ENCODE measurements at places on chromosomes 1 and 21.

DNA sequence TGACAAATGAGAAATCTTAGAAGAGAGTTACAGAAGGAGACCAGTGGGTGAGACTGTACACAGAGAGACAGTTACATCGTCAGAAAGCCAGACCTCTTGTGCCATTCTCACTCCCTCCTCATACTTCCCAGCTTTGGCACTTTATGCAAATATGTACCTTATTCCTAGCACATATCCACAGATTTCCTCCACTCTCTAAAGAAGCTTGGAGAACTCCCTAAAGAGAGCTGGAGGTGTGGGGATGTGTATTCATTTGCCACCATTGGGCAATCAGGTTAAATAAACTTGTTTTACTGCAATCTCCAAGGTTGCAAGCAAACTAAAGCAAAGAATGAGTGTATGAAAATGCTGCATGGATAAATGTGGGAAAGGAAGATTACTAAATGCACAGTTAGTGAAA is 380.9 kb upstream of the PRMT6 start:
- no peak for DNase-seq

DNA sequence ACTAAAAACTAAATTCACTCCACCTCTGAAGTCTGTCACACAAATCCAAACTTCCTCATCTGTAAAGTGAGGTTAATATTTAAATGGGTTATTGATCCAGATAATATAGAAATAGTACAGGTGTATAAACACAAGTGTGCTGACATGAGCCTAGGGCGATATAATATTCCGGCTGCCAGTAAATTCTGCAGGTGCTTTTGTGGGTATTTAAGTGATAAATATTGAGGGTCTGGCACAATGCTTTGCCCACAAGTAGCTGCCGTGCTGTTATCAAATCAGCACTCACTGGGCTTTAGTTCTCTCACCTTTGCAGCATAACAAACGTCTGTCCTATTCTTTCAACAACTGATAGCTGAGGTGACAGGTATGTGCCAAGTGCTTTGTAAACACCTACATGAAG is 7.6 kb downstream of the PABPC4 start:
- DNase-seq: no peak

- DNase-seq: peak; percentile 92
Observed at GRCh38 chr1:1430114-1430982, 5.1 kb upstream of the VWA1 start.

- DNase-seq: no peak
Observed at GRCh38 chr1:183699616-183700160, 46.6 kb upstream of the APOBEC4 start.

DNA sequence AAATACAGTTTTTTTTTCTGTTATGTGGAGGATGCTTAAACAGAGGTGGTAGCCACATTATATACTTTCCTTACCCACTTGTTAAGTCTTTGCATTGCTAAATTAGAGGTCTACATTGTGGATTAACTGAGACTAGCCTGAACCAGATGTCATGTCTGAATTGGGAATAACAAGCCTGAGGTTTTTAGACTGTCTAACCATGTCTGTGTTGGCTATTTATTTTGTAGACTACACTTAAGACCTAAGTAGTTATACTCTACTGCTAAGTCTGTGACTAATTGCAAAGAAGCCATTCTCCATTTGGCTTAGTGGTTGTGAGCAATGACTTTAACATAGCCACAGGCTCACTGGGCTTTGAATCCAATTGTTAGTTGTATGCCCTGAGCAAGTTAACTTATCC is 45.4 kb downstream of the CDC14A start:
- DNase-seq: no peak

DNA sequence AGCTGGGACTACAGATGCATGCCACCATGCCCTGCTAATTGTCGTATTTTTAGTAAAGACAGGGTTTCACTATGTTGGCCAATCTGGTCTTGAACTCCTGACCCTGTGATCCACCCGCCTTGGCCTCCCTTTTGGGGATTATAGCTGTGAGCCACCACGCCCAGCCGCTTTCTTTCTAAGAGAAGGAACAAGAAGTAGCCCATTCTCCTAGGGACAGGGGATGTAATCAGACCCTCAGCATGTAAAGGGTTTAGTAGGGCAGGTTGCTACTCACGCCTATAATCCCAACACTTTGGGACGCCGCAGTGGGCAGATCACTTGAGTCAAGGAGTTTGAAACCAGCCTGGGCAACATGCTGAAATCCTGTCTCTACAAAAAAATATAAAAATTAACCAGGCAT is 189.7 kb downstream of the TOMM20 start:
- DNase-seq: no peak

DNA sequence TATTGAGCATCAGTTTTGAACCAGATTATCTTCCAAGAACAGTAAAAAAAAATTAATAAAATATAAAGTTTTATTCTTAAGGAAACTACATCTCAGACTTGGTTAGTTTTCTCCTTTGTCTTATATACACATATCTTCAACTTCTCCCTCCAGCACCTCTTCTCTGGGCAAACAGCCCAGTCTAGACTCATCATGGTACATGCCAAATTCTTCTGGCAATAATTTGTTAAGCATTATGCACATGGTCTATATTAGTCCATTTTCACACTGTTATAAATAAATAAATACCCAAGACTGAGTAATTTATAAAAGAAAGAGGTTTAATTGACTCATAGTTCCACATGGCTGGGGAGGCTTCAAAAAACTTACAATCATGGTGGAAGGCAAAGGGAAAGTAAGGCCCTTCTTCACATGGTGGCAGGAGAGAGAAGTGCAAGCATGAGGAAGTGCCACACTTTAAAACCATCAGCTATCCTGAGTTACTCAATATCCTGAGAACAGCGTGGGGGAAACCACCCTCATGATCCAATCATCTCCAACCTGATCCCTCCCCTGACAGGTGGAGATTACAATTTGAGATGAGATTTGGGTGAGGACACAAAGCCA is 108.7 kb upstream of the RNPC3 start:
- DNase-seq: no peak

DNA sequence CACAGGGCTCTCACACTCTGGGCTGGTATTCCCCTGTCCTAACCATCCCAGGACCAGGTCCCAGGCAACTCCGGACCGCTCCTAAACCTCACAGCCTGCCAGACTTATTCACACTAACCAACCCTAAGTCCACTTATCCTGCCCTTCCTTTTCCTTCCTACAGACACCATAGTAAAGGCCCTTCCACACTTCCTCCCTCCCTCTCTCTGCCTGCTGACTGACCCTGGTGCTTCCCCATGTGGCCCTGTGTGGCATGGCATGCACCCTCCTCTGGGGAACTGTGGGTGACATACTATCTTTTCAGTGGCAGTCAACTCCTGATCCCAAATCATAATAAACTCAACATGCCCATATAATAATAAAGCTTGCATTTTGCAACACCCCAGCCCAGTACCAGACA is 155.1 kb upstream of the DNAH14 start:
- no peak for DNase-seq

DNA sequence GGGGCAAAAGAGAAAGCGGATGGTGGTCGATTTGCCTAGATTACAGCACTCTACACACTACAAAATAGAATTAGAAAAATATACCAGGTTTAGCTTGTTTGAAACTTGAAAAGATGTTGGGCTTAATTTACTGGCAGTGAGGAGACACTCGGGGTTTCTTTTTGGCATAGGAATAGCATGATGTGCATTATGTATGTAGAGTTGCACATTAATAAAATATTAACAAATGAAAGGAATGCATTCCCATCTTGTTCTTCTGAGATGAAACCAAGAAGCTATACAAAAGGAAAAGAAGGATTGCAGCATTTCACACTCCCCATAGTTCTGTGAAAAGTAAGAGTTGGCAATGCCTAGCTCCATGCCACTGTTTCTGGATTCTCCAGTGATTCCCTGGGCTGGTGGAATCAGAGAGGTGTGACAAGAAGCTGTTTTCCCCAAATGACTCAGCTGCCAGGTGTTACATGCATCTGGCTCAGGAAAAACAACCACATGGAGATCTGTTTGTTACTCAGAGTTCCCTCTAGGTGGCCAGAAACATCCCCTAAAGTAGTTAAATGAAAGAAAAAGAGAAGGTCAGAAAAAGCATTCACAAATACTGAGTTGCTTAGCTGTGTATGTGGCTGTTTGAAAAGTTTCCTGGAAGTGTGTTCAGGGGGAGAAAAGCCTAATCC is 115.6 kb downstream of the UCK2 start:
- no peak for DNase-seq

- DNase-seq: no peak
Observed at GRCh38 chr1:165144757-165145397, 211.6 kb downstream of the LMX1A start.

GRCh38 chr1:8671306-8671917 is 146.0 kb downstream of the RERE start:
- DNase-seq: peak; percentile 21

GRCh38 chr1:31216016-31216415 is 23.7 kb downstream of the NKAIN1 start:
- peak; percentile 44 for DNase-seq

GRCh38 chr1:203126866-203127665 is 460 bp upstream of the ADORA1 start:
- no peak for DNase-seq

DNA sequence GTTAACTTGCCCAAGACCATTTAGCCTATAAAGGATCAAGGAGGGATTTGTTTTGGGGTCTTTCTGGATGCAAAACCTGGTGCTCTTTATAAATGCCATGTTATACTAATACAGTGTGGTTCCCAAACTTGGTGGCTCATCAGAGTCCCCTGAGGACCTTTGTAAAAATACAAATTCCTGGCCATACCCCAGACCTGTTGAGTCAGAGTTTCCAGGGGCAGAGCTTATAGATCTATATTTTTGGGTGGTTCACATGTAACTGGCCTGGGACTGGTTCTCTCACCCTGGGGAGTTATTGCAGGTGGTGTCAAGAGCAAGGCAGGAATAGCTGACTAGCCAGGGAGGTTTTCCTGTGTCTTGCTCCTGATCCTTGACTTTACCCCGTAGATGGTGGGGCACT is 136.9 kb upstream of the HNRNPU start:
- DNase-seq: no peak

DNA sequence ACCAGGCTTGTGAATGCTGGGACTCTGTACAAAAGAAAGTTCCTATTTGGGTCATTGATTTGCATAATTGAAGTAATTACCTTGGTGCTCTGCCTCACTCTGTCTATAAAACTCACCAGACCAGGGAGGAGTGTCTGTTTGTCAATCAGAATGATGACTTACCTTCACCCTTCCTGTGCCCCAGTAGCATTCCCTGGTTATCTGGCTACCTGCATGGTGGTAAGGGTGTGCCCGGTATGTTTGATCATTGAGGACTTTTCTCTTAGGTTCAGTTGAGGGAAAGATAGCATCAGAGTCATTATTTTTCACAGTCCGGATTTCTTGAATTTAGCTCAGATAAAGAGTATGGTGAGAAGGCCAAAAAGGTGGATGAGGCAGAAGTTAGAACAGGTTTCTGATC is 190.0 kb downstream of the BRINP2 start:
- DNase-seq: no peak

GRCh38 chr1:217027403-217028080 is 304.3 kb upstream of the ESRRG start:
- DNase-seq: no peak

DNA sequence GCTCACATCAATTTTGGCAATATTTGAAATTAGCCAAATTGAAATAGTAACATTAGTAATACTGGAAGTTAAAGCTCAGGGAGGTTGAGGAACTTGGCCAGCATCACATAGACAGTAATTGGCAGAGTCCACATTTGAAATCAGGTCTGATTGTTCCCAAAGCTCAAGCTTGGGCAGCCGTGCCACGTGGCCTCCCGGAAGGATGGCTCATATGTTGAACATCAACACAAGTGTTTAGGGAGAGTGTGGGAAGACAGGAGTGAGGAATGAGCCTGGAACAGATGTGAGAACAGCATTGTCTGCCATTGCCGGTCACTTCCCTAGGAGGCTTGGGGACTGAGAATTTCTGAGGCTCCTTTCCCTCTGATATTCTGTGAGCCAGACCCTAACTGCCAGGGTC is 40.2 kb upstream of the RBM15 start:
- no peak for DNase-seq

- DNase-seq: no peak
Observed at GRCh38 chr1:68015971-68016370, 34.5 kb downstream of the DIRAS3 start.

DNA sequence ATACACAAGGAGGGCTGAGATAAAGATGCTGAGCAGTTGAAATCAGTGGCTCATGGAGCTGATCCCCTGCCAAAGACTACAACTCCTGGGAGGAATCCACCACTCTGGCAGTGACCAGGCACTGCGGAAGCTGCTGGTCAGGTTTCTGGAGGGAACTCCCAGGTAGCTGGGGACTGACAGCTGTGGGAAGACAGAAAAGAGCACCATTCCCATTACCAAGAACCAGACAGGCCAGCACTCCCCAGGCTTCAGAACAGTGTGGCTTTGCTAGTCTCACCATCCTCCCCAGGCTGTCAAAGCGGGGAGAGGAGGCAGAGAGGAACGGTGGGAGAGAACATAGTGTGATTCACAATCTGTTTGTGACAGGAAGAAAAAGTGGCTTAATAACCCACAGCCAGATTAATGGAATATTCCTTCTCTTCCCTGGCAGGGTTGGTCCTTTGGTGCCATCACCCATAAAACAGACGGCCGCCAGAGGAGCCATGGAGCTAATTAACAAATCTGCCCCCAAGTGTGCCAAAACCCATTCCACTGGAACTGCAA is 92.1 kb downstream of the MAB21L3 start:
- no peak for DNase-seq

GRCh38 chr1:167094690-167095089 is 815 bp downstream of the STYXL2 start:
- DNase-seq: no peak

DNA sequence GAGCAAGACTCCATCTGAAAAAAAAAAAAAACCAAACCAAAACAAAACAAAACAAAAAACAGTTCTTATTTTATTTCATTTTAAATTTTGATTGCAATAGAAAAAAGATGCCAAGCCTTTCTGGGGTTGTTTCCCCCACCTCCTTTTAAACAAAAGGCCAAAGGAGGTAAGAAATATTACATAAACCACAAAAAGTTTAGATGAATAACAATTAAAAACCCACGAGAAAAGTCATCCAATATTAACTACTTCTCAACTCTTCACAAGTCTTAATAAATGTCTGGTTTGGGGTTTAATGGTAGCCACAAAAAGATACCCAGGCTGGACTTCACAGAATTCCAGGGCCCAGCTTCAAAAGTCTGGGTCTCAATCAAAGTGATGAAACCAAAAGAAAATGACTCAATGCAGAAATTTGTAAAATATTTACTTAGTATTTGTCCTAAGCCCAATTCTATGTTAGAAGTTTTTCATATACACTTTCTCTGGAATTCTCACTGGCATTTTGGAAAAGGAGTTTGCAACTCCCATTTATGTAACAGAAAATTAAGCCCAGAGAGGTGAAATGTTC is 47.0 kb upstream of the SDC3 start:
- no peak for DNase-seq

- DNase-seq: no peak
Observed at GRCh38 chr1:176017722-176018121, 189.4 kb downstream of the COP1 start.

DNA sequence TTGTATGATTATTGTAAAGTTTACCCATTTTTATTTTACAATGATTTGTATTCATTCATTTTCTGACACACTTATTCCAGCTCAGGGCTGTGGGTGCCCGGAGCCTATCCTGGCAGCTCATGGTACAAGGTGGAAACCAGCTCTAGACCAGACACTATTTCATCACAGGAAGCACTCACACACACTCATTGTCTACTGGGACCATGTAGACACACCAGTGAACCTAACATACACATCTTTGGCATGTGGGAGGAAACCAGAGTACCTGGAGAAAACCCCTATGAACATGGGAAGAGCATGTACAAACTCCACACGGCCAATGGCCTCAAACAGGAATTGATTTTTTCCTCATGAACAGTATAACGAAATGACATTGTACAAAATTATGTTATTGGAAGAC is 2.4 kb downstream of the DTL start:
- DNase-seq: no peak

- no peak for DNase-seq
Observed at GRCh38 chr1:116330342-116330652, 42.7 kb upstream of the ATP1A1 start.

Measured in ovary (tissue), 10 donors.